ENCODE measurements at places on chromosomes 6 and 20.

DNA sequence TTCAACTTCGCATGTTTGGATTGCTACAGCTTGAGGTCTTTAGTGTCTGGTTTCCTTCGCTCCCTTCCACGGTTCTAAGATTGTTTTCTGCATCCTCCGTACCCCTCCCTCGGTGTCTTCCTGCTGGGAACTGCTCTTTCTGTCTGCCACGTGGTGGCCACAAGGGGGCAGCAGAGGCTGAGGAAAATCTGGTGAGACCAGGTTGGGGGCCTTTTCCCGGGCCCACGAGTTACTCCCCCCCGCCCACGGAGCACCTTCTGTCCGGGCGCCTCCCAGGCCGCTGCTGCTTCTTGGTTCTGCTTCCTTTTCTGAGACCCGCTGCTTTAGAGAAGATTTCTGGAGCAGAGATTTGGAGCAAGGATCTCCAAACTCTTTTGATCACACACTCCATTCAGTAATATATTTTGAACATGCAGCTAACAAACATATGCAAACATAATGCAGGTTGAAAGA lies 21.1 kb upstream of the NOTCH4 start:
- DNase-seq: peak; percentile 25

DNA sequence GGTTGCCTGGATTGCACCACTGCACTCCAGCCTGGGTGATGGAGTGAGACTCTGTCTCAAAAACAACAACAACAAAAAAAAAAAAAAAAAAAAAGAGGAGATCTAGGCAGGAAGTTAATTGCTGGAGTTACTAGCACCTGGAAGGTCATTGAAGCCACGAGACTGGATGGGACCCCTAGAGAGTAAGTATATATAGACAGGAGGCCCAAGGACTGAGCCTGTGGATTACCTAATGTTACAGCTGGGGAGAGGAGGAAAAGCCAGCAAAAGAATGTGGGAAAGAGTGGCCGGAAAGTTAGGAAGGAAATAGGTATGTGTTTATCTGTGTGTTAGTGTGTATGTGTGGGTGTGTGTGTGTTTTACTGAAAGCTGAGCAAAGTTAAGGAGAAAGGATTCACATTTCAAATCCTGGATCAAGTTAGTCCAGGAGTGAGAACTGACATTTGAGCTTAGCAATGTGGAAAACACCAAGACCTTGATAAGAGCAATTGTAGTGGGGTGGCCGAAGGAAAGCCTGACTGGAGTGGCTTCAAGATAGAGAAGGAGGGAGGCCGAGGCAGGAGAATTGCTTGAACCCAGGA lies 38.4 kb downstream of the ANKRD6 start:
- no peak for DNase-seq

- peak; percentile 63 for DNase-seq
Measured at GRCh38 chr20:37384683-37385174, 38.8 kb downstream of the SRC start.

GRCh38 chr20:52731093-52731492 lies 241.1 kb upstream of the TSHZ2 start:
- DNase-seq: no peak

DNA sequence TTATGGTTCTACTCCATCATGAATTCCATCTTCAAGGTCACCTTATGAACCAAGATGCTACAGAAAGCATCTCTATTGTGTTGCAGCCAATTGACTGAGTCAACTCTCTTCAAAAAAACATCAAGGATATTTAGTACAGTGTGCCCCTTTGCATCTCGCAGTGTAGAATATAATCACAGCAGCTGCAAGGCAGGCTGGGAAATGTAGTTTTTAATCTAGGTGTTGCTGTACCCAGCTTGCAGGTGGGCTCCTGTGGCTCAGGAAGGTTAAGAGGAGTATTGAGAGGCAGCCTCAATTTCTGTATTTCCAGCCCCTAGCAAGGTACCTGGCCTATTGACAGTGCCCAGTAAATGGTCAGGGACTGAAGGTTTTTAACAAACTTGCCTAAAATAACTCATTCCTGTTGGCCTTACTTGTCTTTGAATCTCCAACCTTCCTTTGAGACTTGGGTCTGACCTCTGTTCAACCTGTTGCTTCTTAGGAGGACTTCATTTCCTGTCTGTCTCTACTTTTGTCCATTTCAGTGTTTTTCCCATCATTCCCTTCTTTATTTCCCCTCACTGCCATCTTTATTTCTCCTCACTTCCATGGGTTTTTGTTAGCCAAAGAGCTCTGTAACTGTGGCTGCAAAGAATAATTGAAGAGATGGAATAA lies 150.5 kb downstream of the DNAH8 start:
- no peak for DNase-seq

DNA sequence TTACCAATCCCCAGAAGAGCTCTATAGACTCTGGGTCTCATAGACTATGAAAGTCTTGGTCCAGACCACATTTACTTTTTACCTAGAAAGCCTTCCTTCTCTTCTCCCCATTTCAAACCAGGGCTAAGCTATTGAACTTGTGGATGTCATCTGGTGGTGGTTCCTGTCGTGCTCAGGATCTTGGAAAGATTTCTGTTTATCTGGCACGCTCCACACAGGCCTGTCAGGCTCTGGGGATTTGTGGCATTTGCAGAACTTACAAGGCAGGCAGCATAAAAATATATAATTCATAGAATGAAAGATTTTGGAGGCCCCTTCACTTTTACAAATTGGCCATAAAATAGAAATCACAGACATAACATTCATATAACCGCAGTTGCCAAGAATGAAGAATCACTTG lies 188.1 kb downstream of the UST start:
- no peak for DNase-seq

DNA sequence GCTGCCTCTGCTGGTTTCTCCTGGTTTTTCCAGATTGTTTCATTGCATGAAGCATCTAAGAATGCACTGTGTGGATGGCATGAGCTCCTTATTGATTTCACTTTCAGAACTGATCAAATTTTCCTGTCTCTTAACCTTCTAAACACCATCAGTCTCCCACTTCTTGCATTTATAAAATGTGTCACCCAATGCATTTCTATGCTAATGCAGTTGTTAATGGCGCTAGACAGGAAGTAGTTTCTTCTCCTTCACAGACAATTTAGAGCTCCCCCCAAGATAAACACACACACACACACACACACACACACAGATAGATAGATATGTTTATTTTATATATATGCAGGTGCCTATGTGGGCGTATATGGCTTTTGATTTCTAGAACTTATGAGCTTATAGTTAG lies 45.6 kb upstream of the FOXA2 start:
- DNase-seq: no peak

- DNase-seq: no peak
Measured at GRCh38 chr20:15201602-15202001, 864.2 kb upstream of the FLRT3 start.

DNA sequence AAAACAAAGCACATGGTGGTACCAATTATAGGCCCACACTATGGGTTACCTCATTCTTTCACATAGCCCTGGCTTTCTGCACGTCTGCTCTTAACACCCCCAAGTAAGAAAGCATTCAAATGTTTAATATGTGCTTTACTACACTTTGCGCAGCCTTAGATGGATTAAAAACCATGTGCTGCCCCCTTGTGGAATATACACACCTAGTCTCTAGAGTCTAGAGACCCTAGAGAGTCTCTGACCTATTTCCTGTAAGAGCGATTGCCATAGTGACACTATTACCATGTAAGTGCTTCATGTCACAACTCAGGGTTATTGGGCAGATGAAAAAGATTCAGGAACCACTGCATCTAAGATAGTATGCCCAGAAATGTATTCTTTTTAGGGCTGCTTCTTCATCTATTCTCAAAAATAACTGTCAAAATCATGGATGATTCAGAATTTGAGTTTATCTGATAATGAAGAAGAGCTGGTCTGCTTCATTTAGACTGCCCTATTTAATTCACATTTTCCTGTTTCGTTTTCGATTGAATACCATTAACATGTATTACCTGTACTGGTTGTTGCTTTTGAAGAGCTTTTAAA lies 186.3 kb downstream of the ADGB start:
- DNase-seq: no peak

GRCh38 chr6:64890609-64891008 lies 816.4 kb downstream of the EYS start:
- DNase-seq: no peak

GRCh38 chr6:124661097-124661661 lies 301.1 kb upstream of the RNF217 start:
- no peak for DNase-seq

- no peak for DNase-seq
Measured at GRCh38 chr20:21395051-21395665, 2.2 kb downstream of the NKX2-4 start.

DNA sequence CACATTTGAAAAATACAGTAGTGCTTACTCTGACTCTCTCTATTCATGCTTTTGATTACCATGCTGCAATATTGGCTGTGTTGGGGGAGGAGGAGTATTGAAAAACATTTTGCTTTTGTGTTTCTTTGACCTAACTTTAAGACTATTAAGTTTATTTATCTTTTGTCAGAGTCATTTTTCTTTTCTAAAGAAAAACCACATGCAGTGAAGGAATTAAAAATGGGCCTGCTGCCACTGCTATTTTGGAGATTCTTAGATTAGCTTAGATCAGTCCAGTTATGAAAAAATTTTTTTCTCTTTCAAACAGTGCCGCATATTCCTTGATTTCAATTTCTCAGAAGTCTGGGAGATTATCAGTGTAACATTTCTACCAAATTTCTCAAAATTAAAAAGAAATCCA lies 36.1 kb downstream of the BCKDHB start:
- no peak for DNase-seq

- no peak for DNase-seq
Measured at GRCh38 chr20:49516916-49517804, 34.7 kb upstream of the KCNB1 start.

GRCh38 chr6:72861059-72861458 lies 239.2 kb downstream of the KCNQ5 start:
- DNase-seq: no peak

DNA sequence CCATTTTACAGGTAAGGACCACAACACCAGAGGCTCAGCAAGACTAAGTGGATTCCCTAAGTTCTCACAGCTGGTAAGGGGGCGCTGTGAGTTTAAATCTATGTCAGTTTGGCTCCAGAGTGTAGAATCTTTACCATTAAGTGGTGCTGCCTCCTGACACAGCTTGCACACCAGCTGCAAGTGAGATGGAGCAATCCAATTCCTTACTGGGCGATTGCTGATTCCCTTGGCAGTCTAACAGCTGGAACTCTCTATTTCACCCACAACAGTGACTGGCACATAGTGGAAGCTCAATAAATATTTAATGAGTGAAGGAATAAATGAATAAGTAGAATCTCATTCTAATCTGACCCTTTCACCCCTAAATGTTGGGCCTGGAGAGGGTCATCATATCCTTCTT lies 176.7 kb downstream of the CLIC5 start:
- no peak for DNase-seq

DNA sequence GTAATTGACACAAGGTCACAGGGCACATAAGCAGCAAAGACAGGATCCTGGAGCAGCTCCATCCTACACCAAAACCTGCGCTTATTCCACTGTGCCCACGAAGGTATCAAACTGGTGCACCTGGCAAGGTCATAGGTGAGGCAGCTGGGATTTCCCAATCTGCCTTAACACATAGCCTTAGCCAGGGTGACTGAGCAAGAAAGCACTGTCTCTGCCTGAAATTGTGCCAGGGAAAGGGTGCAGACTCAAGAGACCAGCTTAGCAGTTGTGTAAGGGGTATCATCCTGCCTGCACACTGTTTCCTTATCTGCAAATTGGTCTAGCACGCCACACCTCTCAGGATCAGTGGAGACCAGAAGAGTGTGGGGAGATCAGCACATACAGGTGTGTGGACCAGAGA lies 82.8 kb downstream of the MAFB start:
- no peak for DNase-seq

DNA sequence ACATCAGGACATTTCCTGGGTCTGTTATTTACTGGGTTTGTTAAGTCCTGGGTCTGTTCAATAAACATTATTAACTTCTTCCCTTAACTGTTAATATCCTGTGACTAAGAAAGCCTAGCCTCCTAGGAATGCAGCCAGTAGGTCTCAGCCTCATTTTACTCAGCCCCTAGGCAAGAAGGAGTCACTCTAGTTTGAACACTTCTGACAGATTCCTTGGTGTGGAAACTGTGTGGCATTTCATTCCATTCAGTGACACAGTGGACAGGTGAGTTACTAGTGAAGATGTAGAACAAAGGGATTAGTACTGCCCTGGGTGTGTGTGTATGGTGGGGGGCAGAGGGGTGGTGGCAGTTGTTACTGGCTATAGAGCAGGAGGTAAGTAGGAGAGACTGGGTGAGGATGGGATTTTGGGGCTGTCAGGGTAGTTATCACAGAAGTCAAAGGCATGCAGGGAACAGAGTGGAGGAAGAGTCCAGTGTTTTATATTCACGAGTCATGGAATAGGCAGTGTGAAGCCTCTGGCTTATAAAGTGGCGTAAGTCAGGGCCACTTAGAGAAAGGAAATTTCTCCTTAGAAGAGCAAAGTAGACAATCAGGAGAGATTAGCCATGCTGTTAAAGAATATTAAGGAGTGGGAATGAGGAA lies 28.4 kb downstream of the RNF182 start:
- no peak for DNase-seq

DNA sequence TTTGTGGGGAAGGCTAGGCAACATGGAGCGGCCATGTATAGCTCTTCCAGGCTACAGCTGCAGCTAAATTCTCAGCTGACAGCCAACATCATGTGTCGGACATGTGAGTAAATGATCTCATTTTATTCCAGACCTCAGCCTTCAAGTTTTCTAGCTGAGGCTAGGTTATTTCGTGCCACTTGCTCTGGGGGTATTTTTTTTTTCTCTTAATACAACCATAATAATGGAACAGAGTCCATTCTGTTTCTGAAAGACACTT lies 573.5 kb downstream of the CD109 start:
- DNase-seq: no peak

DNA sequence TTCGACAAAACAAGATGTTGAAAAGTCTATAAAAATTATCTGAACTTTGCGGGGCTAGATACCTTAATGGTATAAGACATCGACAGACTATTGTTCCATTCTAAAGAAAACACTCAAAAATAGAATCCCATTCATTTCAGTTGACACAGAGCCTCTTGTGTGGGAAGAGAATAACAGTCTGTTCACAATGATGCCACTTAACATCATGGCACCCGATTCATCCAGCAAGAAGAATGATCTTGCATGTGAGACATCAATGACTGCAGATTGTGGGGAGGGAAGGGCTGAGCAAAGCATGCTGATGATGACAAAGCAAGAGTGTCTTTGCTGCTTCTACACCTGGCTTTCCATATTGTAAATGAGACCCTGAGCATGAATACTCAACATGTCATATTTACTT lies 49.7 kb upstream of the ARMH2 start:
- no peak for DNase-seq

DNA sequence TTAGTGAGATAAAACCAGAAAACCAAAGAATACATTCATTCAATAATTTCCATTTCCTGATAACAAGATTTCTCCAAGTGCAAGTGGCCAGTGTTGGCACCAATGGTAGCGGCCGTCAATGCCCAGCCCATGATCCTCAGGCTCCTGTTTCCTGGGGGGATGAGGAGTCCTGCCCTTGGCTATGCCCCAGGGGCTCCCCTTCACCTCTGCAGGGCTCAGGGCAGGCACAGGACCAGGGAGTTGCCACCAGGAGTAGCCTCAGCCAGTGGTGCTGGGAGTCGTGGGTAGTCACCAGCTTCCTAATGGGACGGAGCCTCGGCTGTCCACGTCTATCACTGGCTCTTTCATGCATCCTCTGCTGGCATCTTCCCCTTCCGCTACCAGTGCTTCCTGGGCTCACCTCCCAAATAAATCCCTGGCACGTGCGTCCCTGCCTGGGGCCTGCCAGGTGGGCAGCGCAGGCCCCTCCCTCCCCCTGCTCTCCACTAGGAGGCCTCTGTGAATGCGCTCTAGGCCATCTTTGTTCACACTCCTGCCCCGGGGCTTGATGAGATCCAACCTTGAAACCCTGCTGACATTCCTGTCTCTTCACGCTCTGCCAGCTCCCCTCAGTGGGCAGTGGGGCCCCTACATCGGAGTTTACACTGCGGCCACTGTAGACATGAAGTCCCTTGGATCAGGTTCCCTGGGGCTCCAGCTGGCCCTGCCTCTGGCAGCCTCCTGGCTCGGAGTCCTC lies 215.7 kb downstream of the SYNDIG1 start:
- DNase-seq: no peak
